ENCODE measurements at places on chromosomes 13 and 19. TPM values are rescaled to one million over a fixed set of nuclear protein-coding genes. Genes with fewer than 3 reads are reported as not detected.

The FCAR gene
- not detected for total RNA-seq

The SUPT20H gene
- total RNA-seq: 21.1 TPM

The SLC8A2 gene
- total RNA-seq: 0.15 TPM

The SHISA7 gene
- total RNA-seq: not detected

The FGF21 gene
- total RNA-seq: not detected

The ZNF132 gene
- 0.08 TPM for total RNA-seq

The PLVAP gene
- not detected for total RNA-seq

The DHDH gene
- 2.2 TPM for total RNA-seq

The TDRD3 gene
- 5.1 TPM for total RNA-seq

The NAPSA gene
- 1.8 TPM for total RNA-seq

The PABPC3 gene
- 0.12 TPM for total RNA-seq

The ZNF541 gene
- not detected for total RNA-seq

The LILRB4 gene
- total RNA-seq: 0.07 TPM

The KLF1 gene
- not detected for total RNA-seq

The KIR2DL1 gene
- total RNA-seq: not detected

The CGB3 gene
- total RNA-seq: not detected

The SIGLEC12 gene
- total RNA-seq: not detected

The CRTC1 gene
- total RNA-seq: 4.5 TPM

The TMC4 gene
- 1.5 TPM for total RNA-seq

The IFNL1 gene
- total RNA-seq: not detected

The GJB2 gene
- total RNA-seq: 0.98 TPM

The ERICH6B gene
- total RNA-seq: not detected

The RFPL4AL1 gene
- not detected for total RNA-seq

The DDX39A gene
- 121 TPM for total RNA-seq

The PEG3 gene
- not detected for total RNA-seq

The ELAVL3 gene
- 0.19 TPM for total RNA-seq

The BORA gene
- 12.2 TPM for total RNA-seq

The PRSS57 gene
- total RNA-seq: 0.13 TPM

The TMTC4 gene
- 10.0 TPM for total RNA-seq

The GSX1 gene
- total RNA-seq: not detected

The C19orf85 gene
- not detected for total RNA-seq

The OR7A5 gene
- not detected for total RNA-seq

The SSC5D gene
- total RNA-seq: 0.46 TPM

The TLE6 gene
- 3.1 TPM for total RNA-seq

The PPM1N gene
- 7.4 TPM for total RNA-seq

The ZNF573 gene
- total RNA-seq: 1.8 TPM

The JUNB gene
- total RNA-seq: 131 TPM

The CYP2A6 gene
- total RNA-seq: not detected
